ENCODE measurements at places on chromosomes 7 and 10.

GRCh38 chr7:53697913-53698312, 662.5 kb downstream of the POM121L12 start:
- DNase-seq, result no peak

GRCh38 chr7:66142334-66142733, 27.7 kb downstream of the CRCP start:
- no peak for DNase-seq

- DNase-seq, result no peak
Observed at GRCh38 chr7:33559324-33559710, 346.0 kb upstream of the BMPER start.

GRCh38 chr7:64879086-64879730, 23.9 kb upstream of the ZNF273 start:
- no peak for DNase-seq

DNA sequence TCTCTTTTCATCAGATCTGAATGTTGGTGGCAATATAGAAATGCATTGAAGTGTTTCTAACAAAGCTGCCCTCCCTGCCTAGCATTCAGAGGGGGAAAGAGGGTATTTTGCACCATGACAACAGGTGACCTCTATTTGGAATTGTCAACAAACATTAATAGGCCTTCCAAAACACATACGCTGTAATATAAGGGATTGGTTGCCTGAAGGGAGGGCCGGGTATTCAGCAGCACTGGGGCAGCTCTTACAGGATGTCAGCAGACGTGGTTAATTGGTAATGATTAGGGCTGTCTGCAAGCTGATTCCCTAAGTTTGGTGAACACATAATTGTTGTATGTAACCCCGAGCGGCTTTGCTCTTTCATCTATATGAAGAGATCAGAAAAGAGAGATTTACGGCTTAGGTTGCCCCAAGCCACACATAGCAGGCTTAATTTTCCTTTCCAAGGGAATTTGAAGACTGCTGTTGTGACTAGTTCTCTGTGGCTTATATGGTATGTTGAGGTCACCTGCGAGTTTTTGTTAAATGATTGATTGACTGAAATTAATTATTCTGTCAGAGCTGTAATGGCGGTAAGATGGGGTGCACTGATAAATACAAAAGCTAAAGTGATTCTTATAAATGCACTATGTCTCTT, 759.3 kb downstream of the LRMDA start:
- DNase-seq, result no peak

DNA sequence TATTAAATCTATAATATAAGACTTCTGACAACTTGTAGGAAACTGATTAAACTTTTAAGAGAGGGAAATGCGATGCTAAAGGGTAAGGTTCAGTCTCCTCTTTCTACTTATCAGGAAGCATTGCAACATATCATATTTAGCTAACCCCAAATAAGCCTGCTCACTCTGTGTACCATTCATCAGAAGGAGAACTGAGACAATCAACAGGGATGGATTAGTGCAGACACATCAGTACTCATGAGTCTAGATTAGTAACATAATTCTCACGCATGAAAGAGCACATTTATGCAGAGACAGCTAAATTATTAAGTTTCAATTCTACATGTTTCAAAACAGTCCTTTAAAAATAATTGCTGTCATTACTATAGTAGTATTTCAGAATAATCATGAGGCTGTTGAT, 354.2 kb upstream of the ZWINT start:
- DNase-seq, result no peak

- no peak for DNase-seq
Observed at GRCh38 chr10:33157103-33157502, 177.4 kb downstream of the NRP1 start.

DNA sequence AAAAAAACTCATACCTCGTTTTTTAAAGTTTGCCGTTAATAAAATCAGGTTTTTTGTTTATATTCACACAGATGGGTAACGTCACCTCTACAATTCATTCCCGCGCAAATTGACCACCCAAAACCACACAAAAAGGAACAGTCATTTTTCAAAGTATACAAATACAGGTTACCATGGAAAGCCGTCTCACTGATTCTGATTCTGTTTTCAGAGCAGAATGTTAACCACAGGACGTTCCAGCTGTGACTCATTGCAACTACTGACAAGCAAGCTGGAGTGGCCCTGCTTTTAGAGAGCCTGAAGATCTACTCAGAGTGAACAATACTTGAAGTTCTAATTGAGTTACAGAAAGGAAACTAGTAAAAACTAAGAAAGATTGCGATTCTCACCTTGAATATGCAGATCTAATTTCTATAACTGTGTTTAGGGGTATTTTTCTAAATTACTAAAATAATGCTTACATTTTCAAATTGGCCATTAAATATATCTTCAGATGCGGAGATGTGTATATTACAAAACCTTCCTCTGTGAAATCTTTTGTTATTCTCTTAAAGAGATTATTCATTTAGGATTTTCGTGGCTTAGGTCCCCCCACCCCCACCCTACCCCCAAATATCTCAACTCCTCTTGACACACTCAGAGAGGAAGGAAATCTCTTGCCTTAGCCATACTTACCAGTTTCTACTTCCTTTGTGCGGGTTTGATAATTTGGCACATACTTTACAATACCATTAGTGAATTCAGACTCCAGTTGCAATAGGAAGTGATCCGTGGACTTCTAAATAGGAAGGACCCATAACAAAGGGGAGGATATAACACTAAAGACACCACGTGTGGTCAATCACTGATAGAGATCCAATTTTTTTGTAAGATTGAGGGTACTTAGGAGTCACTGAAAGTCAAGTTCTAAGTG, 106.0 kb downstream of the CUBN start:
- DNase-seq, result peak; percentile 38

GRCh38 chr7:29935111-29935510, 54.5 kb downstream of the SCRN1 start:
- no peak for DNase-seq

DNA sequence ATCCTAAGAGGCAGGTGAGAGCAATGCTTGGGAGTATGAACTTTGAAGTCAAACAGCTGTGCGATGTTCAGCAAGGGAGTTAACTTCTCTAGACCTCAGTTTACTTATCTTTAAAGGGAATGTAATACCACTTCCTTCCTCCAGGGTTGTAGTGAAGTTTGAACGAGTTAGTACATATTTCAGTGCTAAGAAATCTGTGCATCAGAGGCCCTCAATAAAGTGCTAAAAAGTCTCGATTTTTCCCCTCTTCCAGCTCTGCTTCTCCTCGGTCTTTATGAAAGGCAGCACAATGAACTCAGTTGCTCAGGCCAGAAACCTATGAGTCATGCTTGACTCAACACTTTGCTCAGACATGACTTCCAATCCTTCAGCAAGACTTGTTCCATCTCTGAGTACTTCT, 418.9 kb downstream of the MDFIC start:
- DNase-seq, result no peak

- no peak for DNase-seq
Observed at GRCh38 chr10:128875030-128875744, 591.9 kb upstream of the MGMT start.

- no peak for DNase-seq
Observed at GRCh38 chr7:37311355-37311754, 137.3 kb downstream of the ELMO1 start.

- DNase-seq, result no peak
Observed at GRCh38 chr7:140889645-140890044, 35.1 kb downstream of the BRAF start.

- no peak for DNase-seq
Observed at GRCh38 chr7:87083865-87084519, 24.5 kb upstream of the ELAPOR2 start.

DNA sequence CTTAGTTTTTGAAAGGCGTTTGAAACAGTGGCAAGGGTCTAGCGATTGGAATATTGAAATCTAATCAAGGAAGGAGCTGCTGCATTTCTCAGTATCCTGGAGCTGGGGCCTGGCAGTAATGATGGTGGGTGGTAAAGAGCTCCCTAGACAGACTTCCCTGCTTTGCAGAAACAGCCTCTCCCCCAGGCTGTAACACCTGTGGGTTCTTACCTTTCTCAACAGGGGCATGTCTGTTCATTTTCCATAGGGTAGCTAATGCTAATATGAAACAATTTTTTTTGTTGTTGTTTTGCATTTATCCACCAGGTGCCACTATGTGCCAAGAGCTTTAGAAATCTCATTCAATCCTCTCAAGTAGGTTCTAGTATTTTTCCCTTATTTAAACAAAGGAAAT, 345.5 kb downstream of the REEP3 start:
- DNase-seq, result no peak

DNA sequence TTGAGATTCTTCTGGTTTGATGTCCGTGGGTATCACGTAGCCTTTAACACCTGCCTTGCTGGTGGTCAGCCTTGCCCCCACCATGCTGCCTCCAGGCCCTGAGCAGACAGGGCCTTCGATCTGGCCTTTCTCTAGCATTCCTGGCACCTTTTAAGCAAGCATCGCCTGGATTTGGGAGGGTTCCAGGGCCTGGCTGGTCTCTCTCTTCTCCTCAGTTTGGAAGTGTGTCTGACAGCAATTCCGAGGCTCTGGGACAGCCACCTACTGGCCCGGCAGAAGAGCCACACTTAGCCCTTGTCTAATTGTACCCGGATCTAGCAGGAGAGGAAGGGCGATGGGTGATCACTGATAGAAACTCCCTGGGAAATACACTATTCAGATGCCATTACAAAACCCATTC, 441.3 kb upstream of the MKI67 start:
- no peak for DNase-seq

- DNase-seq, result no peak
Observed at GRCh38 chr10:109958059-109958458, 34.7 kb upstream of the XPNPEP1 start.

GRCh38 chr7:115276791-115277190, 354.9 kb downstream of the MDFIC start:
- DNase-seq, result no peak

DNA sequence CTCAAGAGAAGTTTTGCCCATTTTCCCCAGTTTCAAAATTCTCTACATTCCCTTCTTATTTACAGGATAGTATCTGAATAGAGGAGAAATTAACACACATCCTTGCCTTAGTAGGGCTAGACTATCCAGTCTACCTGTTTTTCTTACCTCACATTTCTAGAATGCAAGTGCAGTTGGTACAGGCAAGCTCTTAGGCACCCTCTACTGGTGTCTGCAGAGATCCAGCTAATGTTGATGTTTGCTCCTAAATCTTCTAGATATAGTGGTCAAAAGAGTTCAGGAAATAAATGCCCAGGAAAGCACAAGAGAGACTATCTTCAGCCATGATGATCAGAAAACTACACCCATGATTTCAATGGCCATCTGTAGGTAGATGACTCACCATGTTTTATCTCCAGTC, 205.3 kb downstream of the HTR7 start:
- DNase-seq, result no peak

DNA sequence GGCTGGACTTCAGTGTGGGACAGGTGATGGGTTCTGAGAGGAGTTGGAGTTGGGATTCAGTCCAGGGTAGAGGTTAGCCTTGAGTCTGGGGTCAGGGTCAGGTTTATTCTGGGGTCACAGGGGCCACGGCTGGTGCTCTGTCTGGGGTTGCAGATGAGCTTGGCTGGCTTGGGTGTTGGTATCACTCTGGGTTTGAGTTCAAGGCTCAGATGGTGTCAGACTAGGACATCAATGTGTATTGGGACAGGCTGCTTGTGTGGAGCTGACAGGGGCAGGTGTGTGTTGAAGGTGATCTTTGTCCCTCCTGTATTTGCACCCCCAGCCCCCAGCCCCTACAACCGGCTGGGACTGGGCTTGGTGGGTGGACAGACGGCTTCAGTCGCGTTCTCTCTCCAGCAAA, 26.8 kb downstream of the TMEM270 start:
- no peak for DNase-seq

DNA sequence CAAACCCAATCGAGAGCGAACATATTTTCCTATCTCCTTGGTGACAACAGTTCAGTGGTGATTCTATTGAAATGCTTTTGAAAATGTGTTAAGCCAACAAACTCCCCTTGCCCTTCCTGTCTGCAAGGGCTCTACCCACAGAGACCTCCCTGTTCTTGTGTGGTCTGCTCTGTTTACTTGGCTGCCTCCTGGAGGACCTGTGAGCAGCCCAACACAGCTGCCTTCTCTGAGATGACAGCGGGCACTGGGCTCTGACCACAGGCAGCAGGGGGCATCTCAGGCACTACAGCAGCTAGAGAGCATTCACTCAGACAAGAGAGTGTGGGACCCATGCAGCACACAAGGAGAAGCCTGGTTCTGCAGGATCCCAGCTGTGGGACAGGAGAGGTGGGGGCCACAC, 416.4 kb downstream of the TCERG1L start:
- DNase-seq, result no peak

GRCh38 chr7:155508376-155509358, 37.7 kb downstream of the CNPY1 start:
- no peak for DNase-seq

DNA sequence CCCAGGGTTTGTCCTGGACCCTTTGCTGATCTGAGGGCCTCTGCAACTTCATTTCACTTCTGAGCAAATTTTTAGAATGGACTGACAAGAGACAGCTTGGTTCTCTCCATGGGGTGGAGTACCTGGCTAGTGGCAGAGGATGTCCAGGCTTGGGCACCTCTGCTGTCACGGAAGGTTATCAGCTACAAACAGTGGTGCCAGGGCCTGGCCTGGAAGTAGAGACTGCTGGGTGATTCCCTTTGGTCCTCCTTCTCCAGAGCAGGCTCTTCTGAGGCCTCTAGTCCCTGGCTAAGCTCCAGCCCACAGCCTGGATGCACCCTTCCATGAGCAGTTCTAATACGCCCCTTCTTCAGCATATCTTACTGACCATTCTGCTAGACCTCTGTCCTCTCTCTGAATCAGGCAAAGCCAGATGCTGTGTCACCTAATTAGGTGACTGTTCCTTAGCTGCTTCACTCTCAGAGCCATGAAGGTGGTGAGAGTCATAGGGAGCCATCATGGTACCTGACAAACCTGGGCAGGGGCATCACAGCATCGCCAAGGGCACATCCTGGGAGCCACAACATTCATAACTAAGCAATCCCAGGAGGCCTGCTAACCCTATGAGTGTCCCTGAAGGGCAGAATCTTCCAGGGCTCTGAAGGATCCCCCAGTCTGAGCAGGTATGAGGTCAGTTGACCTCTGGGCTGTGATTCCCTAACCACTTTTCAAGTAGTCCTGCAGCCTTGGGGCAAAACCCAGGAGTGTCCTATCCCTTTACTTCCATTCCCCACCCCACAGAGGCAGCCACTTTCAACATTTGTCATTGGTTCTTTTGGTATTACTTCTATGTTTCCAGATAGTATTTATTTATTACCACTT, 4.0 kb downstream of the ARHGAP22 start:
- DNase-seq, result no peak

GRCh38 chr10:78225594-78225993, 191.9 kb downstream of the RPS24 start:
- DNase-seq, result no peak

- no peak for DNase-seq
Observed at GRCh38 chr7:151736403-151736909, 140.5 kb downstream of the PRKAG2 start.

DNA sequence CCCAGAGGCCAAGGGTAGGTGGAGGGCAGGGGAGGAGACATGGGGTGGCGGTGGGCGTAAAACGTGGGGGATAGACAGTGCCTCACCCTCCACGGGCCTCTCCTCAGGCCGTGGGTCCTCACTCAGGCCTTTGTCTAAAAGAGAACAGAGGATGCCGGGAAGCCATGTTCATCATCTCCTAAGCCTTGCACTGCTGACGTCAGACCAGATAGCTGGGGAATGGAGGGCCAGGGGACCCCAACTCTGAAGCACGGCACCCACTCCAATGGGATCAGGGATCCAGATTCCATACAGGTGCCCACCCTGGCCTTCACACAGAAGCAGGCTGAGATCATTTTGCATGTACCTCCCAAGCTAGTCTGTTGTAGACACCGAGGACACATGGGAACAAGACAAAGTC, 83.4 kb upstream of the TMEM248 start:
- no peak for DNase-seq
